ENCODE measurements at places on chromosomes 6 and 20.

- DNase-seq = no peak
These were observed 43.5 kb downstream of the NOL4L start for GRCh38 chr20:32541323-32542258.

DNA sequence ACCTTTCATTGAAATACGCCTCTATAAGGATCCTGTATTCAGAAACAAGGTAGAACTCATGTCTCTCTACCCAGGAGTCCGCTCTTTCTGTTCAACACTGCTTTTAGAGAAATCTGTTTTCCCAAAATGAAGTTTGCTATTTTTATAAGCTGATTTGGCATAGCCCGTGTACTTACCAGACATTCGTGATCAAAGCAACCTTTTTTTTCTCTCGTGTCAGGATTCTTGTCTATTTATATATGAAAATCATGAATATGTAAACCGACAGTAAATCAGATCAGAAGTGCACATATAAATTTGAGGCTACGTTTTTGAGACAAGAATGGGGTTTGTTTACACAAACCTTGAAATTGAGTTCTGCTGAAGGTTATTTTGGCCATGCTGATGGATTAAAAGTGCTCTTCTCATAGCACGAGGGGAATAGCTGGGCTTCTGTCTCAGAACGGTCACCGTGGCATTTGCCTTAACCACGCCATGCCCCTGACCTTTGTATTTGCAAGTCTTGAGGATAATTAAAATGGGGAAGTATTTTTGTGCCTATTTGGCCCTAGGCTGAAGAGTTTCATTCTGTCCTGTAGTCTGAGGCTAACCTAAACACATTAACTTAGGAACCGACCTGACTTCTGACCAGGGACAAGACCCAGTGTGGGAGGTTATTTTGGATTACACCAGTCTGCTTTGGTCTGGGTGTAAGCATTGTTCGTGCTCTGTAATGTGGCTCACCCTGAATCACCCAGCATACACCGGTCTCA lies 118.6 kb downstream of the MAP3K4 start:
- no peak for DNase-seq

- DNase-seq = no peak
These were observed 35.7 kb upstream of the RBL1 start for GRCh38 chr20:37131486-37131885.

GRCh38 chr20:11468880-11469279 lies 448.8 kb upstream of the BTBD3 start:
- no peak for DNase-seq

Data from activated naive CD8-positive, alpha-beta T cell treated with anti-CD3 and anti-CD28 coated beads for 36 hours (primary cell).